ENCODE measurements at places on chromosomes 7 and 10. TPM values are rescaled to one million over a fixed set of nuclear protein-coding genes. Genes with fewer than 3 reads are reported as not detected.

SLC18A3 gene
- not detected for total RNA-seq

OLAH gene
- 0.34 TPM for total RNA-seq

UTF1 gene
- not detected for total RNA-seq

PAX4 gene
- total RNA-seq, result not detected

PDSS1 gene
- 4.5 TPM for total RNA-seq

HMX3 gene
- 0.34 TPM for total RNA-seq

SPDYE16 gene
- 0.53 TPM for total RNA-seq

AGK gene
- 20.5 TPM for total RNA-seq

SSC4D gene
- total RNA-seq, result not detected

PNLIP gene
- not detected for total RNA-seq

ASB4 gene
- not detected for total RNA-seq

SYNPO2L gene
- not detected for total RNA-seq

GARIN1A gene
- total RNA-seq, result 0.73 TPM

PLAU gene
- total RNA-seq, result not detected

TAC1 gene
- total RNA-seq, result not detected

IL6 gene
- total RNA-seq, result not detected

HOXA13 gene
- not detected for total RNA-seq

PIP gene
- not detected for total RNA-seq

SPOCK2 gene
- total RNA-seq, result 998 TPM

CYP2C9 gene
- total RNA-seq, result not detected

GATA3 gene
- total RNA-seq, result 141 TPM

CXCL12 gene
- not detected for total RNA-seq

HOXA11 gene
- total RNA-seq, result not detected

ABCB1 gene
- 10.6 TPM for total RNA-seq

GPR146 gene
- 13.7 TPM for total RNA-seq

TMEM270 gene
- total RNA-seq, result not detected

LDB1 gene
- 117 TPM for total RNA-seq

CDC14C gene
- total RNA-seq, result not detected

All from CD4-positive, alpha-beta T cell (primary cell).